ENCODE measurements at places on chromosomes 13 and 19.

- DNase-seq = peak; percentile 99
These were observed 14.0 kb upstream of the GJA3 start for GRCh38 chr13:20174656-20175405.

GRCh38 chr19:9935506-9936325 is 599 bp downstream of the OLFM2 start:
- DNase-seq = no peak

DNA sequence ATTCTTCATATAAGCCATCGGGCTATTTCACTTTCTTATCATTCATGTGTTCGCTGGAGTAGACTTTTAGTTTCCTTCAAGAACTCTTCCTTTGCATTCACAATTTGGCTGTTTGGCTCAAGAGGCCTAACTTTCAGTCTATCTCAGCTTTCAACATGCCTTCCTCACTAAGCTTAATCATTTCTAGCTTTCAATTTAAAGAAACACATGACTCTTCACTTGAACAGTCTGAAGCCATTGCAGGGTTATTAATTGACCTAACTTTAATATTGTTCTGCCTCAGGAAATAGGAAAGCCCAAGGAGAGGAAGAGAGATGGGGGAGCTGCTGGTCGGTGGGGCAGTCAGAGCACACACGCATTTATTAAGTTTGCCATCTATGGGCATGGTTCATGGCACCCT is 158.1 kb downstream of the SUCLA2 start:
- no peak for DNase-seq

DNA sequence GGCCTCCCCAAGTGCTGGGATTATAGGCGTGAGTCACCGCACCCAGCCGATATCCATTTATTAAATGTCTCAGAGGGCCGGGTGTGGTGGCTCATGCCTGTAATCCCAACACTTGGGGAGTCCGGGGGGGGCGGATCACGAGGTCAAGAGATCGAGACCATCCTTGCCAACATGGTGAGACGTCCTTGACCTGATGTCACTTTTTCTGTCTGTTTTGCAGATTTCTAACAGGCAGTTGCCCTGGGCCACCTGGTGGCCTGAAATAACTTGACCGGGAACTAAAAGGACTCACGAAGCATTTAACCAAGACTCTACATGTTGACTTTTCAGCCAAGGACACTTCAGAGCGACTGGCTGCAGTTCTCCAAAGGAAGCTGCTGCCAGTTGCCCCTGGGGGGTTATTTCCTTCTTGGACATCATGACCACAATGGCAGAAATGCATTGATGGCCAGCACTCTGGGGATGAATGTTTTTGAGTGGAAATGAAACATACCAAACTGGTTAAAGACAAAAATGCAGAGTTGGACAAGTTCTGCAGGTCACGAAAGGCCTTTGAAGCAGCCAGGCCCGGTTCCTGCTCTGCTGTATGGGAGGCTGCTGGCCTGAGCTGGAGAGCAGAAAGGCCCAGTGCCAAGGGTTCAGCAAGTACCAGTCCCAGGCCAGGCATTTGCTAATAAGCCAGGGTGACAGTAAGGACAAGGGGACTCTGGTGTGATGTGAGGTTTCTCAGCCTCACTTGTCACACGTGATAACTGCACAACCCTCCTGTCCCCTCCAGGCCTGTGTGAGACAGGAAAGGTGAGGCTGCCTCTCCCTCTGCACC is 8.3 kb downstream of the ZNF837 start:
- no peak for DNase-seq

DNA sequence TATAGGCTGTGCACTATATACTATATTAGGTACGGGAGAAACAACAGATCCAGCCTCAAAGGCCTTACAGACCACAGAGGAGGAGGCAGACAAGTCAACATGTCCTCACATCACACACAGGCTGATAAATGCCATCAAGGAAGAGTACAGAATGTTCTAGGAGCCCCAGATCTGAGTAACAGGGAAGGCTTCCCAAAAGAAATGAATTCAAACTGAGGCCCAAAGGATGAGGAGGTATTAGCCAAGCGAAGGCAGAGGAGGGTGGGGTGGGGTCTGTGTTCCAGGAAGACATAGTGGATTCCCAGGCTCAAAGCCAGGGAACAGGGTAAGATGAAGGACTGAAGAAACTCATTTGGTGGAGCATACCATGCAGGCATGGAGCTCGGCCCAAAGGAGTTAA is 55.1 kb downstream of the RXFP2 start:
- no peak for DNase-seq

DNA sequence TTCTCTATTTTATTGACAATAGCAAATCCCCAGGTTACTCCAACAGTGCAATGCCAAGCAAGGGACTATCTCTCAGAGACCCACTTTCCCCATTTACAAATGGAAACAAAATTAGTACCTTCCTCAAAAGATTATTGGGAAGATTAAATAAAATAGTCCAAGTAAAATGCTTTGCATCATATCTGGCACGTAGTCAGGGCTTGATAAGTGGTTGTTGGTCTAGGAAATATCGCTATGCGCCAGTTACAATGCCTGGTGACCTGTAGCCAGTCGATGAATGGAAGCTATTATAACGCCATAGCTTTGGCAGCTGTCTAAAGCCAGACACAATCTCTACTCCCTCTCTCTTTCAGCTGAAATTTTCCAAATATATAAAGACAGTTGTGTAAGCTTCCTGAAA is 220.3 kb downstream of the RAP2A start:
- DNase-seq = no peak

DNA sequence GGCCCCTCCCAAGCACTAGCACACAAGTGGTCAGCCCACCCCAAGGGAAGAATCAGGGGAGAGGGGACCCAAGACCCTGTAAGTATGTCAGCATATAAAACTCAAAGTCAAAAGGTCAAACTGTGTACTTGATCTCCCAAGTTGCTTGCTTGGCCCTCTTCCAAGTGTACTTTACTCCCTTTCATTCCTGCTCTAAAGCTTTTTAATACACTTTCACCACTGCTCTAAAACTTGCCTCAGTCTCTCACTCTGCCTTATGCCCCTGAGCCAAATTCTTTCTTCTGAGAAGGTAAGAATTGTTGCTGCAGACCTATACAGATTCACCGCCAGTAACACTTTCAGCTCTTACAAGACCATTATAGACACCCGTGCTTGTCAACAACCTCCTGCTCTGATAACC is 15.1 kb upstream of the RNASEH2B start:
- DNase-seq = no peak

DNA sequence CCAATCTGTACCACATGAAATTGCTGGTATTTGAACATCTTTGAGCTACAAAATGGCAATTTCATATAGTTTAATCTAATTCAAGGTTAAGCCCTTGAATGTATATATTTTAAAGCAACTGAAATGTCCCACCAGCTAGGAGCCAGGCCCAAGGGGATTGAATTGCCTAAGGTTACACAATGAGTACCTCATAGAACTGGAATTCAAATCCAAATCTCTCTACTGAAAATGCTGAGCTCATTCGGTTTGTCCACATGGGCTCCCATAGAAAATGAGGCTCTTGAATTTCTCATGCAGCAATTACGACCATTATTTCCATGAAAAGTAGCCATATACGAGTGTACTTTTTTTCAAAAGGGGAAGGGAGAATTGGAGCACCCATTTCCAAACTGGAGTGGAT is 31.5 kb upstream of the FNDC3A start:
- no peak for DNase-seq

DNA sequence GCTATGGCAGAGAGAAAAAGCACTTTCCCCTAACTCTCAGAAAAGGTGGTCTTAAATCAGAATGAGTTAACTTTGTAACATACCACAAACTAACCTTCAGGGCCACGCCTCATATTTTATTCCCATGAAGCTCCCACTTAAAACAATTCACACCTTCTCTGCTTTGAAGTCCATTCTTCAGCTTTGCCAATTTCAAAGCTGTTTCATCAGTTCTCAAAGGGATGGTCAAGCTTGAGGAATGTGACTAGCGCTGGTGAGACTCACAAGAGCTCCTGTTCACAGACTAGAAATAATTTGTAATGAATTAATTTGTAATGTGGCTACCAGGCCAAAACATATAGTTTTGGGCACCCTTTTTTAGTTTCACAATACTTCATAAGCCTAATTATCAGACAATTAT is 68.2 kb downstream of the STK24 start:
- DNase-seq = no peak

GRCh38 chr13:113938246-113938645 is 35.6 kb downstream of the C13orf46 start:
- no peak for DNase-seq

GRCh38 chr13:45674908-45675307 is 27.2 kb upstream of the CBY2 start:
- DNase-seq = no peak

- DNase-seq = peak; percentile 76
These were observed 2.6 kb downstream of the VMAC start for GRCh38 chr19:5907241-5907640.

DNA sequence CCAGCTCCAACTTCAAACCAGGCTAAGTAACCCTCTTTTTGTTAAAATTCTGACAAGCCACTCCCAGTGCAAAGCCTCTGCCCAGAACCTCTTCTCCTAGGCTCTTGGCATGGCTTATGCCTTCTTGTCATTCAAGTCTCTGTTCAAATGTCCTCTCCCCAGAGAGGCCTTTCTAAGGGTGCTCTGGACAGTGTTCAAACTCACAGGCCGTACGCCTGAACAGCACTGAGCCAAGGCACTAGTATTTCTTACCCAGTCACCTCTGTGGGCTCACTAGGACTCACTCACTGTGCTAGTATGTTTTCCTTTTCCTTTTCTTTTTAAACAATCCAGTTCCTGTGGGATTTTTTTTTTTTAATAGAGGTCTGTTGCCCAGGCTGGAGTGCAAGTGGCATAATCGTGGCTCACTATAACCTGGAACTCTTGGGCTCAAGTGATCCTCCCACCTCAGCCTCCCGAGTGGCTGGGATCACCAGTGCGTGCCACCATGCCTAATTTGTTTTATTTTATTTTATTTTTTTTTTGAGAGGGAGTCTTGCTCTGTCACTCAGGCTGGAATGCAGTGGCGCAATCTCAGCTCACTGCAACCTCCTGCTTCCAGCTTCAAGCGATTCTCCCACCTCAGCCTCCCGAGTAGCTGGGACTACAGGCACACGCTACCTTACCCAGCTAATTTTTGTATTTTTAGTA is 2.3 kb upstream of the ASF1B start:
- peak; percentile 43 for DNase-seq

GRCh38 chr19:34985249-34986022 is 14.7 kb upstream of the GRAMD1A start:
- DNase-seq = peak; percentile 70

DNA sequence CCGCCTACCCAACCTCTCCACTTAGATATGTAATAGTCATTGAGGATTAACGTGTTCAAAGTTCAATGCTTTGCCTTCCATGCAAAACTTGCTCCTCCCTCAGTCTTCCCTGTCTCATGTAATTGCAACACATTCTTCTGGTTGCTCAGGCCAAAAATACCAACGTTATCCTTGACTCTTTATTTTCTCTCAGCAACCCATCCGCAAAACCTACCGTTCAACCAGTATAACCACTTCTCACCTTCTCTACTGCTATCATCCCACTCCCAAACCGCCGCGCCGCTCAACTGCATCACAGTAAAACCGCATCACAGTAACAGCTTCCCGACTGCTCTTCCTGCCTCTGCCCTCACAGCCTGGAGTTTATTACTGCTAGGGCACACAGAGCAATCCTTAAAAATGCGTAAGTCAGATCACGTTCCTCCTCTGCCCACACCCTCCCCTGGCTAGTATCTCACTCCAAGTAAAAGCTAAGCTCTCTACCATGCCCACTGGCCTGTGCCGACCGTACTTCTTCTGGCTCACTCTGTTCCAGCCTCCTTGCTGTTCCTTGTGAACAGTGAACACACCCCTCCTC is 8.2 kb downstream of the MTIF3 start:
- DNase-seq = no peak

DNA sequence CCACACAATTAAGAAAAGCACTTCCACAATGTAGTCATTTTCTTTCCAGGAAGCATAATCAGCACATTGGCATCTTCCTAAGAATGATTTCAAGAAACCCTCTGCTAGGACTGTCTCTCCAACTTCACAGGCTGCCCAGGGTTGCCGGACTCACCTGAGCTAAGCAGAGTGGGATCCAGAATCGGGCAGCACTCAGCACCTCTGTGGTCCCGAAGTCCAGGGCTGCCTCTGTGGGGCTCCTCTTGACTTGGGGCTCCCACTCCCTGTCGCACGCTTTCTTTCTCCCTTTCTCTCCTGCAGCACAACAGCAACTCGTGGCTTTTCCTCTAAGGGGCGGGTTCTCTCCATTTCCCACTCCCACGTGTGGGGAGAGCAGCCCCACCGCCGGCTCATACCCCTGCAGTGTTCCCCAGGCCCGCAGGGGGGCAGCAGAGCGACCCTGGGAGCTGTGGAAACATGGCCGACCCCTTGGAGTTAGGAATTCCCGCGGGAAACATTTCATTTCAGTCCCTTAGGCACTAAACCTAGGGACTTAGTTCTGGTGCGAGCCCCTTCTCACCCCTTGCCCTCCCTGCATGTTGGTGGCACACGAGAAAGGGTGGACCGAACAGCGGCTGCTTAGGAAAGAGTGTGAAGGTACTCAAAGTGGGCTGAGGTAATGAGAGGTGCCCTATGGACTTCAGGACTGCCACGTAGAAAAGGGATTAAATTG is at the start of gene TMEM272:
TMEM272 (minus strand) TSS at position 316 of the 712 bp plus-strand sequence. CDS start 6,647 bp downstream, outside the sequence.
- peak; percentile 63 for DNase-seq

DNA sequence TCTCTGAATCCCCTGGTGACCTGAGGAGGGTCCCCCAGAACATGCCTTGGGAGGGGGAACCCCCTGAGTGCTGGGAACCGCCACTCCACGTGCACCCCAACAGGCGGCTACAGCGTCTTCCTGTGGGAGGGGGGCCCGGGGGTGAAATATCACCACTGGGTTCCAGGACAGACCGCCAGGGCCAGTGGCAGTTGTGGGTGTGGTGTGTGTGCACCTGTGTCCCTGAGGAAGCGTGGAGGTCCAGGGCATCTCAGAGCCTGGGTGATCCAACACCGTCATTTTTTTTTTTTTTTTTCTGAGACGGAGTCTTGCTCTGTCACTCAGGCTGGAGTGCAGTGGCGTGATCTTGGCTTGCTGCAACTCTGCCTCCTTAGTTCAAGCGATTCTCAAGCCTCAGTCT is 4.2 kb downstream of the ADGRE5 start:
- no peak for DNase-seq

DNA sequence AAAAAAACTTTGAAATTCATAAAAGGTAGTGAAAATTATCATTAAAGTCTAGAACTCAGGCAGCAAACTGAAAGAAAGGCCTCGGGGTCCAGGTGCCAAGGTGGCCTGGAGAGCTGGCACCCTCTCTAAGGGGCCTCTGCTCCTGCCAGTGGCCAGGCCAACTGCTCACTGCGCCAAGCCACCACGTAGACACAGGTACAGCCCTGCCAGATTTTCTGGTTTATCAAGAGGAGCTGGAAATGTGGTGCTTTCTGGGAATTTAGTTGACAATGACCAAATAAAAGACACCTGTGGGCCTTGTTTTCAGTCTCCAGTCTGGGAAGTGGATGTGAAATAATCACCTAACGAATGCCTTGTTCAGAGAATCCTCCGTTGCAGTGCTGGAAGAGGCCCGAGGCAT is 22.8 kb downstream of the ZNF574 start:
- DNase-seq = no peak

DNA sequence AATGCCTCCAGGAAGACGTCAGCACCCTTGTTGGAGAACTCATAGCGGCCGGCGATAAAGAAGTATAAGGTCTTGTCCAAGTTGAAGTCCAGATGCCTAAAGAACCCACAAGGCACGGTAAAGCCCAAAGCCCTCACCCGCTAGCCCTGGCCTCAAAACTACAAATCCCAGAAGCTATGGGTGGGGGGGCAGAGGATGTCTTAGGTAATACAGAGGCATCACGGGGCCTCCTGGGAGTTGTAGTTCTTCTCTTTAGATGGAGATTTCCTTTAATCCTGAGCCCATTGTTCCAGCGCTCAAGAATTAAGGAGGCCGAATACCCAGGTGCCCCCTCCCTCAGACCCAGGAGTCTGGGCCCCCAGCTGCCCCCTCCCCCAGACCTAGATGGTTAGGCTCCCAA is 10.8 kb downstream of the GYS1 start:
- DNase-seq = no peak

GRCh38 chr13:46530084-46530935 is 22.7 kb upstream of the LRCH1 start:
- DNase-seq = peak; percentile 43

All from suppressor macrophage treated with lipopolysaccharide for 1 hour (primary cell).